ENCODE measurements at places on chromosomes 1 and 21.

DNA sequence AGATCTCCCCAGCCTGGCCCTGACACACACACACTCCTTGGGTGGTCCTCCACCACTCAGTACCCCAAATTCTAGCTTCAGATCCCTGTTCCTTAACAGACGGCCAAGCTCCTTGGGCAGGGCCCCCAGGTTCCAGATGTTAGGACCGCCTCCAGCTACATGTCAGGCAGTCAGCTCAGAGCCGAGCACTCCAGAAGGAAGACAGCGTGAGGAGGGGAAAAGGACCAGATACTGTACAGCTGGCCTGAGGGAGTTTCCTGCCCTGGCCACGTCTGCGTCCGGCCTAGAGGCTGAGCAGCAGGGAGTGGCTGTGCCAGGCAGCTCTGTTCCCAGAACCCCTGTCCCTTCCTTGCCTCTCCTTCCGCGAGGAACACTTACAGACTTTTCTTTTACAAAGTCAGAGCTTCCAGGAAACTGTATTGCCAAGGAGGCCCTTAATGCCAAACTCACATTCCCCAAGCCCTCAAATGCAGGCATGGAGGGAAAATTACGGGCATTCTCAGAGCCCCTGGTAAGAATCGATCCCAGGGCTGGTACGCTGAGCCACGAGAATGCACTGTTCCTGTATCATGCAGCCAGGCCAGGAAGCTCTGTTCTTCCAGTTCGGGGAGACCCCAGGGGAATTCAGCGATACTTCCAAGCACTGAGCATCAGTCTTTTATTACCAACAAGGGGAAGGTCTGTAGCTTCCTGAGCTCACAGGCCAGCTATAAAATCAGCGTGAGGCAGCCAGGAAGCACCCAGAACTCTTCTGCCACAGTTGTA lies 45.2 kb upstream of the CNTN2 start:
- DNase-seq: no peak

- peak; percentile 15 for DNase-seq
Observed at GRCh38 chr1:200139661-200140250, 112.2 kb downstream of the NR5A2 start.

GRCh38 chr21:22871692-22872091 lies 1873.5 kb downstream of the NCAM2 start:
- no peak for DNase-seq

- no peak for DNase-seq
Observed at GRCh38 chr1:22930240-22930912, 42.3 kb downstream of the LACTBL1 start.

DNA sequence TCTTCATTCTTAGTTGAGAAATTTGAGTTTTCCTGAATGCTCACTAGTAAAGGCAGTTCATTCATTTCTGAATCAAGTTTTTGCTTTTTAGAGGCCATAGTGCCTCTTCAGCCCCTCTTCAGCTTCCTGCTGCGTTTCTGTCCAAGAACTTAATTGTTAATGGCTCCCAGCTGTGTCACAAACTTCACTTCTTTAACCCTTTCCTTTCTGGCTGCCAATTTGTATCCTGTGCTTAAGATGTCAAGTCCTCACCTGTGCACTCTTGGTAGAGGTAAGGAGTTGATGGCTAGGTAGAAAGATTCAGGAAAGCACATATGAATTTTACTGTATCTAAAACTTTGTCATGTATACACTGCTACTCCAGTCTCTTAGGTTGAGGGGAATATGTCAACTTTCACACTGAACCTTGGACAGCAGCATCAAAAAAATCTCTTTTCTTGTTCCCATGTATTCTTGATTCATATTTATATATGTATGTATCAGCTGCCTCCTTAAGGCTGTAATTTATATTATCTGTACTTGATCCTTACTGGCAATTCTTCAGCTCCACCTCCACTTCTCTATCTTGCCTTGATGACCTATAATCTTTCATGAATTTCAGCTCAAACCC lies 612.8 kb downstream of the LMO4 start:
- DNase-seq: no peak

Data from pulmonary artery endothelial cell (primary cell).